T-helper 2 cell (primary cell): ENCODE measurements at places on chromosomes 3 and 15.

DNA sequence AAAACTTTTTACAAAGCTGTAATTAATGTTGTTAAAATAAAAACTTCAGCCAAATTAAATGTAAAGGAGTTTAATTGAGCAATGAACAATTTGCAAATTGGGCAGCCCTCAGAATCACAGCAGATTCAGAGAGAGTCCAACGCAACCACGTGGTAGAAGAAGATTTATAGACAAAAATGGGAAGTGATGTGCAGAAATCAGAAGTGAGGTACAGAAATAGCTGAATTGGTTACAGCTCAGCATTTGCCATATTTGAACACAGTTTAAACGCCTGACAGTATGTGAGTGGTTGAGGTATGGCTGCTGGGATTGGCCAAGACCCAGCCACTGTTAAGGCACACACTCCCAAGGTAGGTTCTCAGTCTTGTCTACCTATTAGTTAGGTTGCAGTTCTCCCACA, 14.4 kb upstream of the PLA2G4D start:
- no peak for DNase-seq

- DNase-seq: no peak
Observed at GRCh38 chr3:97901313-97902248, 70.7 kb downstream of the RIOX2 start.

GRCh38 chr3:12399226-12399625, 85.1 kb upstream of the TSEN2 start:
- DNase-seq: no peak

- DNase-seq: no peak
Observed at GRCh38 chr3:54731732-54732445, 196.0 kb downstream of the LRTM1 start.

- no peak for DNase-seq
Observed at GRCh38 chr3:98563661-98564281, 29.6 kb downstream of the CPOX start.

DNA sequence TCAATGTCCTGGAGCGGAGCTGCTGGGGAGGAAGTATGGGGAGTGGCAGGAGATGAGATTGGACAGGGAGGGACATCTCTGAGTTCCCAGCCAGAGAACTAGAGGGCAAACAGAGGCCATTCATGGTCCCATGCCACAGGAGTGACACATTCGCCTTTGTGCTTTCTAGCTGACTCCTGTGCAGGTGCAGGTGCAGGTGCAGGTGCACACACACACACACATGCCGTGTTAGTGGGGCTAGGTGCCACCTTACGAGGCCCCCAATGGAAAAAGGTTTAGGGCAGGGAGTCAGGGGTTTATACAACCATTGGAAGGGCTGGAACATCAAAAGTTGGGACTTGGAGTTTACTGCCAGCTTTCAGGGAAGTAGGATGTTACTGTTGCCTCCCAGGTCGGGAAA, 52.0 kb downstream of the TPRA1 start:
- DNase-seq: no peak
